Mesenteric fat pad (tissue), 1 donor: ENCODE measurements at places on chromosomes 11 and 22. TPM values are rescaled to one million over a fixed set of nuclear protein-coding genes. Genes with fewer than 3 reads are reported as not detected.

- no peak for DNase-seq
These were observed 21.1 kb upstream of the UPK3A start for GRCh38 chr22:45263463-45264269.

DNA sequence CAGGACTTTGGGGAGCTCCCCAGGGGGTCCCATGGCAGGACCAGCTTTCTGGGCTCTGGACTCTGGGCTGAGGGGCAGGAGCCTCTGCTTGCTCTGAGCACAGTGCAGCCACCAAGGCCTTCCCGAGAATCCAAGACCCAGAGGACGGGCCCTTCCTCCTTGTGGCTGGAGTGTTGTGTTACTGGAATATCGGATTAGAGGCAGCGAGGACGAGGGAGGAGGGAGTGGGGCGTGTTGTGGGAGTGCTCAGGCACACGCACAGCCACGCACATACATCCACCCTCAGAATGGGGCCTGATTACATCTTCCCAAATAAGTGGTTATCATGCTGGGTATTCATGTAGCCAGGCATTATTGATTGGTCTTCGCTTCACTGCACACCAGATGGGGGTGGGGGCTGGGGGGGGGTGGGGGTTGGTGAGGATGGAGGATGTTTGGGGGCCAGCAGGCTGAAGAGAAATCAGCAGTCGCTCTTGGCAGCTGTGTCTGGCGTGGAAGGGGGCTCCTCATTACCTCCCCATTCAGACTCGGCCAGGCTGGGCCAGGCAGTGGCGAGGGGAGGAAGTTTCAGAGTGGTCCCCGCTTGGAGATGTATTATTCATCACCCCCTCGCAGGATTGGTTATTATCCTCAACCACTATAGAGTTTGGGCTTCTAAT lies 120.9 kb downstream of the ST3GAL4 start:
- no peak for DNase-seq

DNA sequence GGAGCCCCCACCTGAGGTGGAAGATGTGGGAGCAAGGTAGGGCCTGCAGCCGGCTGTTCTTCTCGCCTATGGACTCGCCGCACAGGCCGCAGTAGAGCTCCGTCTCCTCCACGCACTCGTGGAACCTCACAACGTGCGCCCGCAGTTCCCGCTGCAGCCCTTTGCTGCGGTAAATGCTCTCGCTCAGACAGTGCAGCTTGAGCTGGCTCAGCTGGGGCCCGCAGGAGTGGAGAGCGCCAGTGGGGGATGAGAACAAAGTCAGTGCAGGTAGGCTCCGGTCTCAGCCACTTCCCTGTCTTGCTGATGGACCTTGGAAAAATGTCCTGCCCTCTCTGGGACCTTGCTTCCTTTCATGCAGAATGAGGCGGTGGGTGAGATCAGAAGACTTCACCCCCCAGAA lies 10.2 kb downstream of the RAPSN start:
- no peak for DNase-seq

- peak; percentile 86 for DNase-seq
These were observed 439 bp downstream of the LMO1 start for GRCh38 chr11:8263109-8263768.

- DNase-seq = no peak
These were observed 5.8 kb downstream of the CCDC34 start for GRCh38 chr11:27357250-27357649.

DNA sequence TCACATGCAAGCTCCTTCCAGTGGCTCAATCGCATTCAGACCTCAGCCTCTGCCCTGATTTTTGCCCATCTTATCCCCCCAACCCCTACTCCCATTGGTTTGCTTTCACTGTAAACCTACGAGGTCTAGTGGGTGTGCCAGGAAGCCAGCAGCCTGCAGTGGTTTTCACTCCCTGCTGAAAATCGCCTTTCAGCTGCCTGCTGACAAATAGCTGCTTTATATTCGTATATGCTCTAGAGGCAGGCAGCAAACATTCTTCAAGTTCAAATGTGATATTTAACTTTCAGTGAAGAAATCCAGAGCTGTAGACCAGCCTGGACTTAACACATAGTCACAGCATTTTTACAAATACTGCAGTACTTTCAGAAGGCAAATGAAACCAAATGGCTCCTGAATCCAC lies 92.8 kb upstream of the APOA1 start:
- no peak for DNase-seq

DNA sequence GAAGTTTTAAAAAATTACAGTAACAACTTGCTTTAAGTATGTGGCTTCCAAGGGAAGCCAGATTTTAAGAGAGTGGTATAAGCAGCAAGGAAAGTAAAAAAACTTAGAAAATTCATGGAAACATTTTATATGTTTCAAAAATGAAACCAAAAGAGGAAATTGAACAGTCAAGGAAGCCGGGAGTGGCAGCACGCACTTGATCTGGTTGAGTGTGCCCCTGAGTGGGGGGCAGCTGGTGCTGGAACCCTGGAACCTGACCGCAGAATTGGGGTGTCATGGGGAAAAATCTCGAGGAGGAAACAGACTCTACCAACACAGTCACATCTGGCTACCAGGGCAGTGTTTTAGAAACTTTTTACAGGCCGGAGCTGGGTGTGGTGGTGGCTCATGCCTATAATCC lies 14.0 kb downstream of the MICALL1 start:
- DNase-seq = no peak

GRCh38 chr11:27041141-27041899 lies 705 bp downstream of the BBOX1 start:
- no peak for DNase-seq

GRCh38 chr11:102534261-102534872 lies 3.8 kb upstream of the MMP7 start:
- DNase-seq = no peak

GRCh38 chr22:46993633-46994032 lies 231.2 kb downstream of the TBC1D22A start:
- no peak for DNase-seq

- no peak for DNase-seq
These were observed 368.7 kb upstream of the TENM4 start for GRCh38 chr11:79809487-79809886.

TRPM5 gene
- total RNA-seq = not detected

ASPHD2 gene
- total RNA-seq = 0.71 TPM

FOLR3 gene
- 18.4 TPM for total RNA-seq

LDHAL6A gene
- not detected for total RNA-seq
